WTC11 (cell line): ENCODE measurements at places on chromosomes 2 and 18.
A peak's percentile ranks its signal among the peaks of the same experiment; 100 is the strongest.

DNA sequence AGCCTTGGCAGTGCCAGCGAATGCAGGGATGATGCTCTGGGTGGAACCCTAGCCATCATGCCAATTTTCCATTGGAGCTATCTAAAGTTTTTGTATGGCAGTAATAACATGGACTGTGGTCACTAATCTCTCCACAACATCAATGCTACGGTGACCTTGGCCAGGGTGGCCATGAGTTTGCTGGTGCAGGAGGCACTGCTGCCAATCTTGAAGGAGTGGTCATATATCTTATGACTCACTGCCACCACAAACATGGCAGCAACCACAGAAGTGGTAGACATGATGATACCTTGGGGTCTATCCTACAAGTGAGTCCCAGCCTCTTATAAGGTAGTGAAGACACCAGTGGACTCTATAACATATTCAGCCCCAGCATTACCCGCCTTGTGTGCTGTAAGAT lies 104.6 kb downstream of the EVA1A start:
- no peak for DNase-seq

GRCh38 chr2:18077231-18077630 lies 198.8 kb downstream of the KCNS3 start:
- no peak for DNase-seq

- no peak for DNase-seq
These were observed 150.6 kb downstream of the MYCN start for GRCh38 chr2:16090650-16091575.

DNA sequence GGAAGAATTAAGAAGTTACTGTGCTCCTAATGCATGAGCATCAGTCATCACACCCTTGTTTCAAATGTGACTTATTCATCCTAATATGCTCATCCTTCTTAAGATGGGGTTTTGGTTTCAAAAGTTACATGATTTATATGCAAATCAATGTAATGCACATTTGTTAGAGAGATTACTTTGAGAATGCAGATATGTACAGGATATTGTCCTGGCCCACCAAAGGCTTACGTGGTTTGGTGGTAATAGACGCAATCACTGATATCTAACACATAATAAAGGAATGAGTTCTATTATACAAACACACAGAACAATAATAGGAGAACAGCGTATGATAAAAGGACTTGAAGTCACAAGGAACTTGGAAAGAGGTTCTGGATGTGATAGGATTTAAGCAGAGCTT lies 11.1 kb upstream of the COL5A2 start:
- DNase-seq, result no peak

GRCh38 chr2:174332217-174332963 lies 2.4 kb upstream of the SP9 start:
- peak; percentile 62 for DNase-seq

DNA sequence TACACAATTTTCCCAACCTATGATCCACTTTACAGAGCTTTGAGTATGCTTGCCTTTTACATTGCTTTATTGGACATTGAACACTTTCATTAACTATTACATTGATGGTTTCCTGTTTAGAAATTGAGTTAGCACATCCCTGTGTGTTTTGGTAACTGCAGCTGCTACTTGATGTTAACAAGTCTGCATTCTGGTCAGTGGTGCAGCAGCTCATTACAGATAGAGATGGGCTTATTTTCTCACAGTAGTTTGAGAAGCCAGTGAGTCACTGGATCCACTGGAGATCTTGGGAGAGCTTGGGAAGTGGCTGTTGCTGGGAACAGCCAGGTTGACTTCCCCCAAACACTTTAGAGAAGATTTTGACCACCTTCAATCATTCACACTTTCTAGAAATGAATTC lies 150.5 kb downstream of the ARHGAP15 start:
- DNase-seq, result no peak

DNA sequence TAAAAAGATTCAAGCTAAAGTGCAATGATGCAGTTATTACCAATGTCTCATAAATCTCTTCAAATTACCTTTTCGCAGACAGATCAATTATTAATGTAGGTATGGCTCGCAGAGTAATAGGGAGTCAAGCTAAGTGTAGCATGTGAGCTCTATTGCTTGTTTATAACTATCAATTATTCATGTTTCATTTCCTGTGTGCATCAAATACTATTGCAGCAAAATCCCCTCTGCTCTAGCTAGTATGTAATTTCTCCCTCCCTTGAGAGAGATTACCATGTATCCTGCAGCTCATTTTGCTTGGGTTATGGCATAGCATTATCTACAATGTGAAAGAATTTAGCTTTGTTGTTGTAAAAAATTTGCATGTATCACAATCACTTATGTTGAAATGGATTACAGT lies 65.6 kb upstream of the SCN1A start:
- DNase-seq, result no peak

- DNase-seq, result no peak
These were observed 82.8 kb upstream of the RMP24 start for GRCh38 chr18:35889677-35890076.

GRCh38 chr2:231276987-231277386 lies 78.6 kb downstream of the ARMC9 start:
- no peak for DNase-seq
